C1 segment of cervical spinal cord (tissue), 14 donors: ENCODE measurements at places on chromosomes 7 and 10.

DNA sequence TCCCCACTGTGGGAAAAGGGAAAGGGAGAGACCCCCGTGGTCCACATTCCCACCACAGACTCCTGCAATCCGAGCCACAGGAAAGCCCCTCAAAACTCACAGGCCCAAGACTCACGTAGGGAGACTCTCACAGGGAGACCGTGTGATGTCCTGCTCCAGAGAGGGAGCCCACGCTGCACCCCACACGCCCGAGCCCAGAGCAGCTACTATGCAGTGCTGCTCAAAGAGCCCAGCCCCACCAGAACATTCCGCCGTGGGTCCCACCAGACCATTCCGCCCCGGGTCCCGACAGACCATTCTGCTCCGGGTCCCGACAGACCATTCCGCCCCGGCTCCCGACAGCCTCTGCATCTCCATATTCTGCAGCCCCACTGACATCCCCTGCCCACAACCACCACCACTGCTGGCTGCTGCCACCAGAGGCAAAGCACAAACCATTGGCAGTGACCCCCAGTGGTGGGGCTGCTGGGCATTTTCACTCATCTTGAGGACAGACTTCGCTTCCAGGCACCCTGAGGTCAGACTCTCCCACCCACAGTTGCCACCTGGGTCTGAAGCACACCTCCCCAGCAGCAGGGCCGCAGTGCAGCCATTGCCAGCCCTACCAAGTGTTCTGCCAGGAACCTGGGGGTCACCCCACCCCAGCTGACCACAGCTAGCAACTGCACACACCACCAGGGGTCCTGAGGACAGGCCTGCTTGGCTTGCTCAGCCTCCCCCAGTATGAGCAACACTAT lies 625.4 kb upstream of the FOXK1 start:
- DNase-seq: no peak

- no peak for DNase-seq
Measured at GRCh38 chr7:55556031-55556430, 16.3 kb downstream of the VOPP1 start.

DNA sequence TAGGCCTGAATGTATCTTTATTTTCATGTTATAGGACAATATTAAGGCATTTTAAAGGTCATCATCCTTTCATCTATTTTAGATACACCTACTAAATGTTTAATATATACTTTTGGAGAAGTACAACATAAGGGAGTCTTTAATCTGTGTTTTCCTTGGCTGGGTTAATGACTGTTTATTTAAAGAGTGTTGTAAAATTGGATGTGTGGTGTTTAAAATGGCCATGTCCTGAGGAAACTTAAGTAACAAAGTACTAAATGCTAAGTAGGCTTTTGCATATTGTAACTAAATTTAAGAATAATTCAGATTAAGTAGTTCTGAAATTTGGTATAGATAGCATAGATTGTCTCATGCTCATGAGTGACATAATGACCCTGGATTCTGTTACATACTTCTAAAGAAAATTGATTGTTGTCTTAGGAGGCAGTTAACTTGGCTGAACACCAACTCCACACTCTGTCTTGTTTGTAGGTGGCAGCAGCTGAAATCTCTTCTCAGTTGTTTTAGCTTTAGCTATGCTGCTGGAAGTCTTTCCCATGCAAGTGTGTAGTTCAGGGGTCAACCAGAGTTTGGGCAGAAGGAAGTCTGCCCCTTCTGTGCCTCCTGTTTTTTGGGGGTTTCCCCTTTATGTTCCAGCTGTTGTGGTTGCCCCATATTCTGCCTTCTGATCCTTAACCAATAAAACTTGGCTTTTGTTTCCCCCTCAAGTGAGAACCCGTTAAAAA lies 29.2 kb downstream of the DLD start:
- DNase-seq: no peak

GRCh38 chr7:54944179-54944578 lies 74.6 kb upstream of the EGFR start:
- no peak for DNase-seq

DNA sequence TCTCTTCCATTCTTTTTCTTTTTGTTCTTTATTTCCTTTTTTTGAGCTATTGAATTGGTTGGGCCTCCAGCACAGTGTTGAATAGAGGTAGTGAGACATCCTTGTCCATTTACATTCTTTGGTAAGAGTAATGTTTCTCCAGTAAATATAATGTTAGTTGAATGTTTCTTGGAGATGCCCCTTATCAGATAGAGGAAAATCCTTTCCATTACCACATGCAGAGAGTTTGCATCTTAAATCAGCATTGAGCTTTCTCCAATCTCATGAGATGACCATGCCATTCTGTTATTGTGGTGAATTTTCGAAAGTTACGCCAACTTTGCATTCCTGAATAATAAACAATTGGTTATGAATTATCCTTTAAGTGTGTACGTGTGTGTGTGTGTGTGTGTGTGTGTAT lies 127.7 kb downstream of the DNAH11 start:
- DNase-seq: no peak

DNA sequence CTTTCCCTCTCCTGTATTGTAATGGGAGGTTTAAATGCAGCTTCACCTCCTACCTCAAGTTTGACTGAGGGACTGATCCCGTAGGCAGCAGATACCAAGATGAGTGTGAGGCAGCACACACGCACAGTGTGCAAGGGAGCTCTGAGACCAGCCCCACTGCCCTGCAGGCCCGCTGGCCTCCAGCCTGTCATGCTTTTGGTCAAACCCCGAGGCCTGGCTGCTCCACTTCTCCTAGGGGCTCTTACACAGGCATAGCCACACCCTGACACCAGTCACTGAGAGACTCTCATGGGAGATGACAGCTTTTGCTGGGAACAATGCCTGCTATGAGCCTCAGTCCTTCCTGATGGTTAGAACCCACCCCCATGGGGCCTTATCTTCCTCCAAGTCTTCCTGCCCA lies 27.6 kb downstream of the DRGX start:
- no peak for DNase-seq

DNA sequence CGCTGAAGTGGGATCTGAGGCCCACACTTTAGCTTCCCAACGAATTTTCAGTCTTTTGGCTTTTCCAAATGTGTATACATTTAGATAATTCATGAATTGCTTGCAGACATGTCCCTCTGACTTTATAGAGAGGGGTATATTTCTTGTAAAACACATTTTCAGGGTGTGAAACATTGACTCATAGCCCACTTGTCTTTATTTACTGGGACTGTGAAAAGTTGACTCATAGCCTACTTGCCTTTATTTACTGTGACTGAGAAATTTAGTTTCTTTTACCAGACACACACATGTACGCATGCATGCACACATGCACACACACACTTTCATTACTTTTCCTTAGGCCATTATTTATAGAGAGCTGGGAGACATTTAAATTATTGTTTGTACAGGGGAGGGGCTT lies 79.1 kb downstream of the VTI1A start:
- no peak for DNase-seq

GRCh38 chr7:25478925-25479324 lies 250.6 kb upstream of the NPVF start:
- DNase-seq: no peak

GRCh38 chr10:133079836-133080682 lies 7.7 kb upstream of the ADGRA1 start:
- no peak for DNase-seq

DNA sequence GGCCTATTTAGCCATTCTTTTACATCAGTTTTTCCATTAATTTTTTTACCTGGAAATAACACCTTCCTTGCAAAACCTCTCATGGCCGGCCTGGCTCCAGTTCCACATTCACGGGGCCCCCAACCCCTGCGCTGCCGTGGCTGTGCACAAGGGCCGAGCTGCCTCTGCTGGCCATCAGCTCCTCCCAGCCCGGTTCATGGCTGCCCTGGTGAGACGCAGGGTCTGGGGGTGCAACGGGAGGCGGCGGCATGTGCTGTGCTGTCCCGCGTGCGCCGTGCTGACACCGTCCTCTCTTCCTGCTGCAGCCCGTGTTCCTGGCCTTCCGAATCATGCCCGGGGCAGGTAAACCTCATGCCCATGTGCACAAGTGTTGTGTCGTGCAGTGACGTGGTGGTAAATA lies 4.4 kb downstream of the NKX6-2 start:
- DNase-seq: no peak

DNA sequence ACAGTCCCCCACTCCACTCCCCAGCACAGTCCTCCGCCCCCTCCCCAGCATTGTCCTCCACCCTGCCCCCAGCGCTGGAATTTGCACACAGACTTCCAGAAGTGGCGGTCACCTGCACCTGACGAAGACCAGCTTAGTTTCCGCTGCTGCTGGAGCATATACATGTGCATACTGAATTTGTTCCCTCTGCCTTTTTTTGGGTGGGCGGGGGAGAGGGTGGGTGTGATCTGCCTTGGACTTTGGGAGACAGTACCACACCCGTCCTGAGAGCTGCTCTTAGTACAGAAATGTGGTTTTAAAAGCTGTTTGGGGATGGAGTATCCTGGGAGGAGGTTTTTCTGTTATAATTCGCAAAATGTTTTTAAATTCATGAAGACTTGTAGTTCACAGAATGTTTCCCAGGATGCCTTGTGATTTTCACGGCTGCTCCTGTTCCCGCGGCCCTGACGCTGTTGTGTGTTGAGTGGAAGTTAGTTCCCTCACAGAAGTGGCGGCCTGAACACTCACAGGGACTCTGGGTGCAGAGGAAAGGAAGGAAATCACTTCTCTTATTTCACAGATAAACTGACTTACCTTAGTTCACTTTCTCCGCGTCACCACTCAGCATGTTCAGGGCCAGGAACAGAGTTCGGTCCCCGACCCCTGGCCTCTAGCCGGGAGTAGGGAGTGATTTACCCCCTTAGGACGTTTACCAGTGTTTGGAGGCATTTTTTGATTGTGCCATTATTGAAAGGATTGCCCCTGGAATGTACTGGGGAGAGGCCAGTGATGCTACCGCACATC lies 18.6 kb downstream of the PFKP start:
- no peak for DNase-seq

GRCh38 chr10:121661451-121661851 lies 63.2 kb upstream of the FGFR2 start:
- DNase-seq: peak; percentile 31

GRCh38 chr7:19144661-19145433 lies at the start of gene FERD3L:
Gene FERD3L (minus strand): TSS chr7:19145421. CDS start chr7:19145362, 59 bp downstream.
- no peak for DNase-seq

DNA sequence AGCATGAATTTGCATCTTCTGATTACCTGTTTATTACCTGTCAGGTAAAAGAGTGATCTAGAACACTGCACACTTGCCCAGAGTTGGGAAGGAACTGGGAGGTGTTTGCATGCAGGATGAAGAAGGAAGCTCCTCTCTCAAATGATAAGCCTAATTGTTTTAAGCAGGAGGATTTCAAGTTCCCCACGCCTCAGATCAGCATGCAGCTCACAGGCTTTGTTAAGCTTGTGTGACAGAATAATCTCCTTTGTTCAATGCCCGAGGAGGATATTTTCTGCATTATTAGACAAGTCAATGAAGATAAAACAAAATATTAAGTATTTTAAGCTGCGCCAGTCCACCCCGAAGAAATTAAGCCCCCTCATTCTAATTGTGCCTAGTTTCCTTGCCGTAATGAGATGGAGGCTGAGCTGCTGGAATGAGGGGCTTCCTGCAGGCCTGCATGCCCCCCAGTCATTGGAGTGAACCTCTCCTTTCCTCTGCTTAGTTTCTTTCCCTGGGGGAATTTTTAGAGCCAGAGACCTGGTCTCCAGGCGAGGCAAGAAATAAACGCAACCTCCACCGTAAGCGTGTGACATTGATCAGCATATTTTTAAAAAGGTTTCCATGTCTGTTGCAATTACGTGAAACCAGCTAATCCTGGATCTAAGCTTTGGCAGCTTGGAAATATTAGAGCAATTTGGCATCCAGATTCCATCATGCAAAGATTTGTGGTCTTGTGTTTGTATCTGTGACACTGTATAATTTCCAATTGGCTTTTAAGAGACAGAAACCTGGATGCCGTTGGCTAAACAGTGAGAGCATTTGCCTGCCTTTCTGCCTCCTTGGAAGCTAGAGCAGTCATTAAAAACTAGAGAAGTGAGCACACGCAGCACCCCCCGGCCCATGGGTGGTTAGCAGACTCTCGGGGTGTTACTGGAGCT lies 376.0 kb downstream of the GALNT17 start:
- DNase-seq: no peak

GRCh38 chr10:71343392-71343773 lies 24.3 kb downstream of the SLC29A3 start:
- no peak for DNase-seq

DNA sequence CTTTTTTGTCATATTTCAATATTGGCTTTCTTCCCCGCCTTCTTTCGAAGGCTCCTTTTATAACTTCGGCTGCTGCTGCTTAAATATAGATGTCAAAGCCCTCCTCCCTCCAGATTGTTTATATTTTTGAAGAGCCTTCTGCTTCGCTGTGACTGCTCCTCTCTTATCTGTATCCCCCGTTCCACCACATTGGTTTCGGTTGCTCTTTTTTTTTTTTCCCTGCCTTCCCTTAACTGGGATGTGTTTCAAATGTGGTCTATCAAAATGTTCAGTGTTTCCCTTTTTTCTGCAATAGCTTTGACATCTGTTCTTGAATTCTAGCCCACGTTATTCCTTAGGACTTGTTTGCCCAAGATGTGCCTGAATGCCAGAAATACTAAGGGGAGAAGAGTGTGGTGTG lies 96.4 kb downstream of the CUX1 start:
- peak; percentile 48 for DNase-seq

DNA sequence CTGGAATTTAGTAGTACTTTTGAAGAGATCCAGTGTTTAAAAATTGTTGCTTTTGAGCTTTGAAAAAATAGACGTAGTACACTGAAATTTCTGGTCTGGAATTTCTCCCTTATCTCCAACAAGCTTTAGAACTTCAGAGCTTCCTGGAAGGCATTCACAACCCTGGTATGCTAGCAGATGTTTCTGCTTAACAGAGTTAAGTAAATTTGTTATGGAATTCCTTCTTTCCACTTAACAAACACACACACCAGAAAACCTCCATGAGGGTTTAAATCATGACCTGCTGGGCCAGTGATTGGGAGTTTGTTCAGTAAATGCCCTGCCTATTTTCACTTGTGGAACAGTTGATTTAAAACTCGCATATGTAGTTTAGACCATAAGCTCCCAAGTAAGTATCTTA lies 13.7 kb downstream of the ASB15 start:
- no peak for DNase-seq

GRCh38 chr7:107936312-107936711 lies 45.3 kb downstream of the DLD start:
- no peak for DNase-seq

GRCh38 chr7:102433219-102434038 lies at the start of gene ORAI2:
Gene ORAI2 (plus strand): TSS chr7:102433575. CDS start chr7:102438957, 5,382 bp downstream.
- DNase-seq: peak; percentile 31
